Karpas-422 (cell line): ENCODE measurements at places on chromosomes 16 and 17. TPM values are rescaled to one million over a fixed set of nuclear protein-coding genes. Genes with fewer than 3 reads are reported as not detected.

Gene PRKAR1A
- total RNA-seq = 201 and 234 TPM in 2 replicates

DNA sequence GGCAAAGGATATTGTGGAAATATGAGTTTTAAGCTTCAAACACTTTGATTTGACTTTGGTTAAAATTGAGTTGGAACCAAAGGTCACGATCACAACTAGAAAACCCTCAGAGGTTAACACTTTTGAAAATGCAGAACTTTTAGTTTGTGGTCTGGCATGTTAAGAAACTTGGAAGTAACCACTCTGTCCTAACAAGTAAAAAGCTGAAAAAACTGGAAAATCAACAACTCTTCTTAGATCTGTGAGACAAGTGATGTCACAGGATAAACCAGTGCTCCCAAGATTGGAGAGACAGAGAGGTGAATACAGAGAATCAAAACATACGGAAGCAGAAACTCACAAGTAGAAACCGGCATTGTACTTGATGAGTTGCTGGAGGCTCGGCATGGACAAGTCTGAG is 17.4 kb downstream of the MFSD6L start:
- DNase-seq = no peak
- no peaks in the 10 kb centered on the region for H3K36me3 ChIP-seq
- H3K27me3 ChIP-seq = no peaks in the 10 kb centered on the region
- H3K4me1 ChIP-seq = no peaks in the 10 kb centered on the region
- H3K27ac ChIP-seq = no peak overlapping the region
- H3K4me3 ChIP-seq = no peak overlapping the region

DNA sequence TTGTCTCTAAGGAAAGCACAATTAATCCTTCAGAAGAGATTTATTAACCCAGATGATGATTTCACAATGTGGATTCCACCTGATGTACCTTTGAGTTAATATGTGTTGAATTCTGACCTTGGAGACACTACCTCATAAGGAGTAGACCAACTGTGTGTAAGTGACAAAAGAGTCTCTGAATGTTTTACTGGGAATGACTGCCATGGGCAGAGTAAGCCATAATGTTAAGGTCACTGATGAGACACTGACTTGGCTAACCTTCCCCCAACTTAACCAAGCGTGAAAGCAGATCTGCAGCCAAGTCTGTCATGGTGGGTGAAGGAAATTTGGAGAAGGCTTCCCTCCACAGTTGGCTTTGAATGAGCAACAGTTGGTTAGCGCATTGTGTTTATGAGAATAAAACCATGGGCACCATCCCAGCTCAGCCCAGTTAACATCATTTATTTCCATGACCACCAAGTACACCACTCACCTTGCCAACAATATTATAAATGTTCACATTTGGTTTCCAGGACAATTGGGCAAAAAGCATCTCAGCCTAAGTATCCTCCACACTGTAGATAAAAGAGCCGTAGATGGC is 618.5 kb downstream of the KCNJ2 start:
- no peaks in the 10 kb centered on the region for H3K27me3 ChIP-seq
- no peaks in the 10 kb centered on the region for H3K4me1 ChIP-seq
- H3K27ac ChIP-seq = no peak overlapping the region

Gene SP2
- total RNA-seq = 3.6 and 4.4 TPM in 2 replicates

Gene CFAP52
- total RNA-seq = not detected in 2 replicates

DNA sequence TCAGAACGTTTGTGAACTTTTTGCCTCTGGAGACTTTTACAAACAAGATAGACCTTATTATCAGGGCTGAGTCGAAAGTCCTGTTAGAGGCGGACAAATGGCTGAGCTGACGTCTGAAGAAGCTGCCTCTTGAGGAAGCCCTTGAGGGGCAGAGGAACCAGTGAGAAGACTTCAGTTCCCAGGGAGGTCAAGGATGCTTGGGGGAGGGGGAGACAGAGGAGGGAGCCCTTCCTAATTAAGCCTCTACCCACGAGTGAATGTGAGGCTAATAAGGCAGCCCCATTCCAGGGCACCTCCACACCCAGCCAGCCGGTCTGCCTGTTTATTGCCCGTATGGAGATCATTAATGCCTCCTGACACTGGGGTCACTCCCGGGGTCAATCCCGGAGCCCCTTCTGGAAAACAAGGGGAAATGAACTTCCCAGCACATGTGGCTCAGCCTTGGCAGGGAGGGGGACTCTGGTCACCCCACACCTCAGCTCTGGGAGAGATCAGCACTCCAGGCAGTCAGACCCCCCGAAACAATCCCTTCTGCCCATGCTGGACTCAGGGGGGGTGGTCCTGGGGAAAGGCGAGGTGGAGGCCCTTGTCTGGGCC is 9.2 kb upstream of the TBX4 start:
- H3K4me1 ChIP-seq = no peaks in the 10 kb centered on the region
- H3K36me3 ChIP-seq = no peaks in the 10 kb centered on the region
- H3K27ac ChIP-seq = no peak overlapping the region
- H3K4me3 ChIP-seq = no peak overlapping the region
- DNase-seq = no peak

GRCh38 chr17:59490216-59490615 is 75.2 kb upstream of the DHX40 start:
- H3K27me3 ChIP-seq = no peaks in the 10 kb centered on the region
- H3K27ac ChIP-seq = no peak overlapping the region
- H3K4me1 ChIP-seq = no peaks in the 10 kb centered on the region
- DNase-seq = no peak

DNA sequence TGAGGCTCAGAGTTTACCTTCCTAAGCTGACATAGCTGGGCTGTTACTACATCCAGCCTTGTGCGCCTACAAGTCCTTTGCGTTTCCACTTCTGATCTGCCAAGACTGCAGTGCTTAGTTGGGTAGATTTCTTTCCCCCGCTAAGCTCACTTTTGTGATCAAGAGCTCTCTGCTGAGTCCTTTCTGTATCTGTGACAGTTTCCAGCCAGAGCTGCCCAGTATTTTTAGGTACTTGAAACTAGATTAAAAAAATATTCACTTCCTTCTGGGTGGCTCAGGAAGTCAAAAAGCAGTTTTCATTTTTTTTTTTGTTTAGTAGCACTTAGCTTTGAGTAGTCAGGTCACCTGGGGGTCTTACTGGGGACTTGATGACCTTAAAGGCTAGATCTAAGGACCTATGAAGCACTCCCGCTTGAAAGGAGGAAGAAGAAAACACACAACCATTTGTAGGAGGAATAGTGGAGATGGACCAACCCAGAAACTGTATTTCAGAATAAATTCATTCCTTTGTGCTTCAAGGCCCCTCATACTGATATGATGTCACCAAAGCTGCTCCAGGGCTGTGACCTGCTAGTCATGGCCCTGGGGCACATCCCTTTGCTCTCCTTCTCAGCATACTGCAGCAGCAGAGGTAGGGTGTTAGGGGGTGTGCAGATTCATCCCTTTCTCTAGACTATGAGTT is 75.6 kb upstream of the HNF1B start:
- peak; percentile 88 for DNase-seq
- H3K27ac ChIP-seq = peak overlapping the region; percentile 100
- peaks cover 79% of the 10 kb centered on the region for H3K4me1 ChIP-seq

DNA sequence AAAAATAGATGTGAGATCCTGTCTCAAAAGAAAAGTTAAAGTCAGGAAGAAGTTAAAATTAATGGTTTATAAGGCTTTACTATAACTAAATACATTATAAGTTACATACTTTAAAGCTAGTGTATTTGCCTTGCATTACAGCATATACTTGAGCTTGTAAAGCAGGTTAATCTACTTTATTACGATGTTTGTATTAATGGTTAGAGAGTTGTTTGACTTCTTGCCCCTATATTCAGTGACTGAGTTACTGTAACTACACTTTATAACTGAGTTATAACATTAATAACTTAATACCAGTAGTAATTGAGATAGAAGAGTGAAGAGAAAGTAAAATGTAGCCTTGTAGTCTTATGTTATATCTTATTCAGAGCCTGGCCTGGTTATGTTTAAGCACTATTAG is 22.9 kb downstream of the CLTC start:
- H3K4me1 ChIP-seq = peaks cover 66% of the 10 kb centered on the region
- peak overlapping the region; percentile 95 for H3K27ac ChIP-seq
- peak overlapping the region; percentile 50 for H3K4me3 ChIP-seq
- H3K36me3 ChIP-seq = peaks cover 36% of the 10 kb centered on the region
- no peaks in the 10 kb centered on the region for H3K27me3 ChIP-seq
- no peak for DNase-seq

Gene SCO1
- total RNA-seq = 39.7 and 51.5 TPM in 2 replicates

Gene OR2C1
- 0.14 TPM in 1 of 2 replicates, not detected in the other for total RNA-seq
